ENCODE measurements at places on chromosomes 16 and 17.

DNA sequence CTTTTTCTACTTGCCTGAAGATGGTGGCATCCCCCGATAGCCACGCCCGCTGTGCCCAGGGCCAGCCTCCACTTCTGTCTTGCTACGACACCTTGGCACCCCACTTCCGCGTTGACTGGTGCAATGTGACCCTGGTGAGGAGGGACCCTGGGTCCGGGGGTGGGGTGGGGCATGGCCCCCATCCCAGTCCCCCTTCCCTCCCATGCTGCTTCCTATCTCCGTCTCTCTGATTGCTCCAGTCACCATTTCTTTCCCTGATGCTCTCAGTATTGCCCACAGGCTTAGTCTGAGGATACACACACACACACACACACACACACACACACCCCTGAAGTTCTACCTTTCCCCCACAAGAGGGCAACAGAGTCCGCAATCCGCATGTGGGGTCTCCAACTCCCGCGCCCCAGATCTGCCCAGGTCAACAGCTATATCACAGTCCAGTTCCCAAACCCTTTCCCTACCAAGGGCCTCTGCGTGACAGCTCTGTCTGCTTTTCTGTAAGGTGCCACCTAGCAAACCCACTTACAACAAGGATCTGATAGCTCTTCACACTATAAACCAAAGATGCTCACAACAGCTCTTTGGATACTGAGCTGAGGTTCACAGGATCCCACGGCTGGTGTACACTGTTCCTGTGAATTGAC lies 3.4 kb downstream of the SGCA start:
- DNase-seq = peak; percentile 81

GRCh38 chr16:47008174-47008573 lies 34.7 kb upstream of the DNAJA2 start:
- no peak for DNase-seq

DNA sequence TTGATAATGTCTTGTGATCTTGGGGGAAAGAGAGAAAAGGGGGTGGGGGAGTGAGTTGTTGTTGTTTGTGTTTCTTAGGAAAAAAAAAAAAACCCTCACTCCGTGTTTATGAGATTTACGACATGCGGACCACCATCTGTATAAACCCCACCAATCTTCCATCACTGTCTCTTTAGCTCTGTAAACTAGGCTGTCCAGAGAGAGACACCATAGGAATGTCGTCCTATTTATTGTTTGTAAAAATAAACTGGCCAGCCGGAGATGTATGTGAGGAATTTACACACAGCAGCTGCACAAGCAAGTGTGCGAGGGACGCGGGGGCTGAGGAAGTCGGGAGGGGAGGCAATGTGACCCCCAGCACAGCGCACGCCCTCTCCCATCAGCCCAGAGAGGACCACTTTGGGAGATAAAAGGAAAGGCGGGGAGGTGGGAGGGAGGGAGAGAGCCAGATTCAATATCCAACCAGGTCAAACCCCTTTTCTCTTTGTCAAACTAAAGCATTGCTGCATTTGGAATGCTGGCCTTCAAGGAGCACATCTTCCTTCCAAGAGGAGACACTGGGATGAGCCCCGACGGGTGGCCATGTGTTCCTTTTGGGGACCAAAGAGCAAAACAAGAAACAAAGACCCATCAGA lies 136.2 kb upstream of the SALL1 start:
- DNase-seq = no peak

DNA sequence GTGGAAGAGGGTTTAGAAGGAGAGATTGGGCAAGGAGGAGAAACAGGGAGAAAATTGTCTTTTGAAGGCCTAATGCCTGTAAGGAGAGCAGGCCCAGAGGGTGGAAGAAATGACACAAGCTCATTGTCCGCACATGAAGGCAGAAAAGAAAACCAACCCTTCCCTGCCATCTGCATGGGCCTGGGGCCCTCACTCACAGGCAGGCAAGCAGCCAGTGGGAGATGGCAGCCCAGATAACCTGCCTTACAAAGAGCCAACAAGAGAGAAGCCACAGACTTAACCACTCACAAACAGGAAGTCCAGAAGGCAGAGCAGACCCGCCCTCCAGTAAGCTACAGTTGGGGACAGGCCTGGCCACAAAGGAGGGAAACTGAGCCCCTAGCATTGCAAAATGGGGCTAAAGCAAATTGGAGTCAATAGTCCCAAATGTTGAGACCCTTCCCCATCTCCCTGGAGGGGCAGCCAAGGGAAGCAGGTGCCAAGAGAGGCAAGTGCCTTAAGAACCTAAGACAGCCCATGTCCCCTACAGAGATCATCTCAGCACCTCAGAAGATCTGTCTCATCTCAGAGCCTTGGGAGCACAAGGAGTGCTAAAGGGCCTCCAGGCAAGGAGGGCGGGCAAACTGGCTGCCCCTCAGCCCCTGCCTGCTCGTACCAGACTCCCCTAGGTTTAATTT lies 7.3 kb upstream of the TSPOAP1 start:
- peak; percentile 74 for DNase-seq

DNA sequence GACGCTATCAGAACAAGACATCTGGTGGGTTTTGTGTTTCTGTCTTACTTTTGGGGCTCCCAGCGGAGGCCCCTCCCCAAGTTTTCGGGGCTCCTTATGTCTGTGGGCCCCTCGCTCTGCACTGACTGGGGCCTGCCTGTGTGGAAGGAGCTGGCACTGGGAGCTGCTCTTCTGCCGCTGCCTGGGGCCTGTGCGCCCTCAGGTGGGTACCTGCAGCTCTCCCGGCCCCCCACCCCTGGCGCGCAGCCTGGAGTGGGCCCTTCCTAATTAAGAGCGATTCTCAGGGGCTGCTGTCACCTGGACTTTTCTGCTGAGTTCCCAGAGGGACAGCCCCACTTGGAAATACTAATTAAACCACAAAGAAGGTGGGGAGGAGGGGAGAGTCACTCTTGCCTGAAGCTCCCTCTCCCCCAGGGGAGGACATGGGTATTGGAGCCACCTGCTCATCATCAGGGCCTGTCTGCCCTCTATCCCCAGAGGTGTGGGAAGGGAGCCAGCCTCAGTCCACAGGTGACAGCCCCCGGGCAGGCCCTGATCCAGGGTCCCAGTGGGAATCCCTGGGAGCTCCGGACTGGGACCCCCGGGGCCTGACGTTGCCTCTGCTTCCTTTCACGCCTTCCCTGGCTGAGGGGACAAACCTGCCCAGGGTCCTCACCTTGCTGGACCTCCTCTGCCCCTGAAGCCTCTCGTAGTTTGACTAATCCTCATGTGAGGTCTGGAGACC lies 36.5 kb downstream of the GSE1 start:
- DNase-seq = no peak

DNA sequence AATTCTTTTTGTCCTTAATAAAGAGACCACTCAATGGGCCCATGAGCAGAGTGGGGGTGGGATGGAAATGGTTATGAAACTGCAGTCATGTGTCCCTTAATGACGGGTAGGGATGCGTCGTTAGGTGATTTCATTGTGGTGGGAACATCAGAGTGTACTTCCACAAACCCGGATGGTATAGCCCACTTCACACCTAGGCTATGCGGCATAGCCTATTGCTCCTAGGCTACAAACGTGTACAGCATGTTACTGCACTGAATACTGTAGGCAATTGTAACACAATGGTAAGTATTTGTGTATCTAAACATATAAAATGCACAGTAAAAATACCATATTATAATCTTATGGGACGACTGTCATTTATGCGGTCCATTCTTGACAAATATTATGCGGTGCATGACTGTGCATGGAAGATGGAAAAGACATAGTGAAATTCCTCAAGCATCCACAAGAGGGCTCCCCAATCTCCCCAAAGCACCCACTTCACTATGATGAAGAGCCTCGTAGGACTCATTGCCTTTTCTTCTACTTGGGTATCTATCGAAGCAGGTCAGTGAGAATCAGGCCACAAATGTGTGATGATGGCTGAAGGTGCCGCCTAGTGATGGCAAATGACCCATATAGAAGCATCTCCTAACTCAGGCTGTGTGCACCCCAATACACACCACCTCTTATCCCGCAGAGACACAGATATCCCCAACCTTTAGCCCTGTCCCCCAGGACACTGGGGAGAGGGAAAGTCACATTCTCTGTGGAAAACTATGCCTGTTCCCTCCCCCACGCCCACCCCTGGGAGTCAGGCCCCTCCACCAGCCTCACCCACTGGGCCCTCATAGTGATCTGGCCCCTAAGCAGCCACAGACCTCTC lies 43.5 kb downstream of the TBX21 start:
- no peak for DNase-seq

GRCh38 chr17:57461082-57461481 lies 204.8 kb downstream of the MSI2 start:
- peak; percentile 57 for DNase-seq

Data from GM06990 (cell line).